ENCODE measurements at places on chromosomes 2 and 18.
A peak's percentile ranks its signal among the peaks of the same experiment; 100 is the strongest.

- DNase-seq: no peak
Observed at GRCh38 chr2:164815071-164815793, 26.4 kb downstream of the COBLL1 start.

- DNase-seq: no peak
Observed at GRCh38 chr2:217956586-217957457, 46.0 kb downstream of the TNS1 start.

- DNase-seq: peak; percentile 70
Observed at GRCh38 chr2:24382363-24383073, 22.2 kb upstream of the ITSN2 start.

DNA sequence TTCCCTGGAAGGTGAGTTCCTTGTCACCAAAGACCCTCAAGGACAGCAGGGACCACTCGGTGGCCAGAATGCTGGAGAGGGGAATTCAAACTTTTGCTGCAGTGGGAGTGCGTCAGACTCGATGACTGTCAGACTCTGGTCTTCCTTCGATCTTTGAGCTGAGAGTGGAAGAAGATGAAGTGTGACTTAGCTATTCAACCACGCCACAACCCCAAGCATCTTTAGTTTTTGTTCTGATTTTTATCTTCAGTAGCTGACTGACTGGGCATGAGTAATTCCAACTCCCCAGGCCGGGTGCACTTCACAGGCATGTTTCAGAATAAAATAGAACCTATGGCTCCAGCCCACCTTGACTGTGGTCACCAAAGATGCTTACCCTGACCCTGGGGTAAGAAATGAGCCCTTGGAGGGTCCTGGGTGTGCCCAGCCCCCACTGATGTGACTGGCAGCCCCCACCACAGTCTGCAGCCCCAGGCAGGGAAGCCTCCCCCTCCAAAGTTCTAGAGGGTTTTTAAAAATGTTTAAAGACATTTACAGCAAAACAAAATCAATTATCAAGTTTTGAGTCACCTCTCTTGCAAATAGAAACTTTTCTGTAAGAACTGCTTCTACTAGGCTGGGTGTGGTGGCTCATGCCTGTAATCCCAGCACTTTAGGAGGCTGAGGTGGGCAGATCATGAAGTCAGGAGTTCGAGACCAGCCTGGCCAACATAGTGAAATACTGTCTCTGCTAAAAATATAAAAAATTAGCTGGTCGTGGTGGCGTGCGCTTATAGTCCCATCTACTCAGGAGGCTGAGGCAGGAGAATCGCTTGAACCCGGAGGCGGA is 24.9 kb upstream of the YWHAQ start:
- DNase-seq: peak; percentile 94

DNA sequence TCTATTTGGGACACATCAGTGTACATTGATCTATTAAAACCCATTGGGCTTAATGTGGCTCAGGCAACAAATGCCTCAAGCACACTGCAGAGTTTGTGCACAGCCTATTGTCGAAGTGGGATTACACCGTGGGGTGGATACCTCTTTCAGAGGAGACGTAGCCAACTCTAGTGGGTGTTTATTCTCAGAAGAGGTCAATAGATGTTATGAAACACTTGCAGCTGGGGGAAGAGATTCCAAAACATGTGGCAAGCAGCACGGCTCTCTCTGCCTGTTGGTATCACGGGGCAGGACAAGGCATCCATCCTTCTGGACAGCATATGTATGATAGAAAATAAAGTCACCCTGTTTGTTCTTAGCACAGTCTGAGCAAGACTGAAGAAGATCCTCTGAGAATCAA is 121.4 kb upstream of the COPS8 start:
- no peak for DNase-seq

DNA sequence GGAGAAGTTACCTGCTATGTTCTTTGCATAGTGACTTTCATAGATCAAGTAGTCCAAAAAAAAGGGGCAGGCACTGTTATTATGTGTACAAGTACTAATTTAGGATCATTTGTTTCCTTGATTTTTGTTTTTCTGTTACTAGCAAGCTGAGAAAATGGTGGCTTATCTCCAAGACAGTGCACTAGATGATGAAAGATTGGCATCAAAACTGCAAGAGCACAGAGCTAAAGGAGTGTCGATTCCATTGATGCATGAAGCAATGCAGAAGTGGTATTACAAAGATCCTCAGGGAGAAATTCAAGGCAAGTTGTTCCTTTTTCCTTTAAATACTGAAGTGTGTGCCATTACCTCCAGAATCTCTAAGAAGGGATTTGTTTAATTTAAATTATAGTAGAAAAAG is 19.6 kb upstream of the KCNJ13 start:
- DNase-seq: no peak

DNA sequence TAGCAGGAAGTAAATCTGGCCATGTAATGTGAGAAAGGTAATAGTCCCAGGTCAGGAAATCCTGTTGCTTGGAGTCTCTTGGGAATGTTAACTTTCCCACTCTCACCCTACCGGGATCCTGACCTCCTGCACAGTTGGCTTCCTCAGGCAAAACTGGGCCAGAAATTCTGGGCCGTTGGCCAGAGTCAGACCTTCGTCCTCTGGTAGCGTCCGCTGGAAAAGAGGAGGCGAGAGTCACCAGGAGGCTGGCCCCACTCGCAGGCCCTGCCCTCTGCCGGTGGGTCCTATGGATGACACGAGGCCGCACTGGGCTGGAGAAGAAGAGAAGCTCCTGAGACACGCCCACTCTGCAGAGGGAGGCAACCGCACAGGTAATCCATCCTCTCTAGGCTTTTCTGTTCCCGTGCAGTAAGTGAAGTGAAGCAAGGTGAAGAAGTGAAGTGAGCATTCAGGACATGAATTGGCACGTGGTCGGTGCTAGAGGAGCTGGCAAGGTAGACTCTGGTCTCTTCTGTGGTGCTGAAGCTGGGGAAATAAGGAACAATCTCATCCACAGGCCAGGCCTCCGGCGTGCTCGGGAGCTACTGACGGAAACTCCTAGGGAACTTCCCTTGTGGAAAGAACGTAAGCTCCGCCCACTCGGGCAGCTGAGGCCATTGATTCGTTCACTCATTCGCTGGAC is 182.7 kb upstream of the GLI2 start:
- peak; percentile 42 for DNase-seq

- DNase-seq: peak; percentile 45
Observed at GRCh38 chr2:46748121-46748520, 167.5 kb downstream of the MCFD2 start.

DNA sequence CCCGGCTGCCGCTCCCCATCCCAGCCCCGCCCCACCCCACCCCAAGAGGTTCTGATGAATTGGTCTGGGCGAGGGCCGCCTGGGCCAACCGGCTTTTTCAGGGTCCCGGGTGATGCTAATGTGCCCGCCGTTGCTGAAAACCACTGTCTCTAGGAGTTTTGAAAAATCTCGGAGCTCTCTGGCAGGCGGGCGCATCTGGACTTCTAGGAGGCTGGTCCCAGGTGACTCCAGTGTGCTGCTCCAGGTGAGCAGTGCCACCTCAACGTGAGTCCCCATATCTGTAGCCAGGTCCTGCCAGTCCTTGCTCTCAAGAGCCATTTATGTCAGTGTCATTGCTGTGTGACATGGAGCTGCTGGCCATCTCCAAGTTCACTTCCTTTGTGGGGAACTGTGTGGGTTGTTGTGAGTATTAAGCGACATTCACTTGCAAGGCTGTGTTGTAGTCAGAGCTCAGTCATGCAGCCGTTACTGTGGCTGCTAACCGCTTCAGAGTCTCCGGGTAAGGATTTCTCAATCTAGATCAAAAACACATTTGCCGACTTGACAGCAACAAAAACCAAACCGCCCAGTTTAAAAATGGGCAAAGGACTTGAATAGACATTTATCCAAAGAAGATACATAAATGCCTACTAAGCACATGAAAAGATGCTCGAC is at the start of gene RFX8:
RFX8 (minus strand) TSS at position 382 of the 654 bp plus-strand sequence. CDS start 8,264 bp downstream, outside the sequence.
- DNase-seq: peak; percentile 91

- peak; percentile 67 for DNase-seq
Observed at GRCh38 chr18:54181856-54182602, 42.4 kb downstream of the MBD2 start.

DNA sequence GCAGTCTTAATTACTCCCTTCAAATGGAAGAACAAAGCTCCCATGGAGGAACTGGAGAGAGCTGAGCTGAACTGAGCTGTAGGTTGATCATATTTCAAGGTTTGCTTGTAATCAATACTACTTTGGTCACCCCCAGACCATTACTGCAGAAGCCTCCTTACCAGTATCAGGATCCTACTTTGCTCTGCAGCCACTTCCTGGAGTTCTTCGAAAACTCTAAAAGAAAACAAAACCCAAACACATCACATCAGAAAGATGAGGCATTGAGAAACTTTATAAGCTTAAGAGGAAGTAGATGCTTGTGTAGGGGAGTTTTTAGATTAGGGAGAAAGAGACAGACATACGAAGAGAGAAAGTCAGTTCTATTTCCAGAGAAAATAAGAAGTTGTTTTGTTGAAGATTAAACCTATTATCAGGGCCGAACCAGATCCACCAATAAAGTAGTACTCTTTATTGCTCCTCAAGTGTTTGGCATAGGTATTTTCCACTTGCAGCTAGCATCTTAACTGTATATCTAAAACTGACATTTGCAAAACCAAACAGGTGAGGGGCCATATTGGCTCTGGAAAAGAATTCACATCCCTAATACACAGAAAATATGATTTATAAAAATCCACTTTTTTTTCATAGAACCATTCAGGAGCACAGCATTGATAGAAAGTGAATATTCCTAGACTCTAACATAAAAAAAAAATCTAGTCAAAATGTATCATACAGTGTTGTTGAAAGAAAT is 166.9 kb upstream of the KLF7 start:
- DNase-seq: peak; percentile 44

DNA sequence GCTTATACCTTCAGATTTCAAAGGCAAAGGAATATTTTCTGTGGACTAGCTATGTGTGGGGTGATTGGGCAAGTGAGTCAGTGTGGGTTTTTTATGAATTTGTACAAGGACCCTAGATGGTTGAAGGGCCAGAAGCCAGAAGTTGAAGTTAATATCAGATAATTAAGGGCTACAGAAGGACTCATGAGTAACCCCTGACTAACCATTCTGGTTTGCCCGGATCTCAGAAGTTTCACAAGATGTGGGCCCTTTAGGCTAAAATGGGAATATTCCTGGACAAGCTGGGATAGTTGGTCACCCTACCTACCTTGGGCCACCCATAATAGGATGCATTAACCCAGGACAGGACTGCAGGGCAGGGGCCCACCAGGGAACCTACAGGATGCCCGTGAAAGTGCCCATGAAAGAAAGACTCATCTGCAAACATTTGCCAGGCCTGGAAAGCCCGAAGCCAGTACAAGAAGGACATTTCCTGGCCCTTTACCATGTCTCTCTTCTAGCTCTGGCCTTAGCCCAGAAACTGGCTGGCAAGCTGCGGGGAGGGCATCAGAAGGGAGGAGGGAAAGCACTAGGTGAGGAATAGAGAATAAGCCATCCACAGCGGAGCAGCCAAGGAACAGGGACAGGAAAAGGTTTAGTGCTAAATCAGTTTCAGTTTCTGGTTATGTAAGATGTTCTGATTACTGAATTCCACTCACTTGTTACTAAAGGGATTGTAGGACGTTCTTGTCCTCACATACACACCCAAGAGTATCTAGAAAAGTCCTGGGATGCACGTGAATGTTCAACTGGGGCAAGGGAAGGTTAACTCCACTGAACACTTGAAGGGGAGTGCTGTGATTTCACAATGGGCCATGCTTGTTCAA is 33.6 kb downstream of the GCG start:
- DNase-seq: no peak

DNA sequence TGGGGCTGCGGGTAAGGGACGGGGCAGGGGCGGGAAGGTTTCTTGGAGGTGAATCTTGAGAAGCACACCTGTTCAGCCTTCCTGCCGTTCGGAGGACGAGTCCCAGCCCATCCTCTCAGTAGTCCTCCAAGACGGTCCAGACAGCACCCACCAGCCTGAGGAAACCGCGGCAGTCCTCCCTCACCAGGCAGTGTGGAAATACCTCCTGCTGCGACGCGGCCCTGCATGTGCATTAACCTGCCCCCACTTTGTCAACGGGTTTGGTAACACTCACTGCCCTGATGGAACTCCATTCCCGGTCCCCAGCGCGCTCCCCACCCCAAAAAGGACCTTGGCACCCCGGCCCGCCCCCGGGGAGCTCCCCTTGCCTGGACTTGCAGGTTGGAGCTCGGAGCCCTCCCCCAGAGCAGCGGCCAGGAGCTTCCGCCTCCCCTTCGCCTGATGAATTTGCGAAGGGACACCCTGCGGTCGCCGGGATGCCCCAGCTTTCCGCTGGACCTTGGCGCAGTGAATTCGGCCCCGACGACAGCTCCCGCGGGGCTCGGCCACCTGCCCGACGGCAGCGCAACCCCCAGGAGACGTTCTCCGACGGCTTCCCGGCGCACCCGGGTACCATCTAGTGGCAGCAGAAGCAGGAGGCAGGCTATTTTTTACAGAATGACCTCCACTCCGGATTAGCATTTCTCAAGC is 31.5 kb downstream of the ACVR1C start:
- DNase-seq: peak; percentile 30

- DNase-seq: peak; percentile 4
Observed at GRCh38 chr2:62884514-62884913, 166.1 kb upstream of the OTX1 start.

DNA sequence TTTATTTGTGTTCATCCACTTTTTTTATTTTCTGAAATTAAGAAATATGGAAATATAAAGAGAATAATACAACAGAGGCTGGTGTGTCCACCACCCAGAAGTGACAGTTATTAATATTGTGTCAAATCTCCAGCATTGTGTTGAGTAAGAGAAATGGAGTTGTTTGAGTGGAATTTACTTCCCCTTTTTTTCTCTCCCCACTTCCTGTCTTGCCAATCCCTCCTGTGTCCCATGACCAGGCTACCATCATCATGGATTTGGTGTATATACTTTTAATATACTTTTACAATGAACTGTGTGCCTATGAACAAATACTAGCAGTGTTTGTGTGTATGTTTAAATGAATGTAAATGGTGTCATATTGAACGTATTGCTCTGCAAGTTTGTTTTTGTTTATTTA is 276.9 kb upstream of the SKOR2 start:
- no peak for DNase-seq

DNA sequence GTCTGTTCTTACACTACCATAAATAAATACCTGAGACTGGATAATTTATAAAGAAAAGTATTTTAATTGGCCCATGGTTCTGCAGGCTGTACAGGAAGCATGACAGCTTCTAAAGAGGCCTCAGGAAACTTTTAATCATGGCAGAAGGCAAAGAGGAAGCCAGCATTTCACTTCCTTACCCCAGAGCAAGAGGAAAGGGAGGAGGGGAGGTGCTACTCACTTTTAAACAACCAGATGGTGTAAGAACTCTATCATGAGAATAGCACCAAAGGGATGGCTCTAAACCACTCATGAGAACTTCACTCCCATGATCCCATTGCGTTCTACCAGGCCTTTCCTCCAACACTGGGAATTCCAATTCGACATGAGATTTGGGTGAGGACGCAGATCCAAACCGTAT is 344.4 kb upstream of the SLC39A10 start:
- DNase-seq: no peak

Data from fibroblast of skin of back (primary cell).